ENCODE measurements at places on chromosomes 2 and 18. TPM values are rescaled to one million over a fixed set of nuclear protein-coding genes. Genes with fewer than 3 reads are reported as not detected.

UGT1A7 gene
- 0.05 TPM for polyA plus RNA-seq

OTOS gene
- not detected for polyA plus RNA-seq

CSRNP3 gene
- 0.20 TPM for polyA plus RNA-seq

SERPINB12 gene
- polyA plus RNA-seq, result not detected

UGT1A10 gene
- polyA plus RNA-seq, result 0.38 TPM

PID1 gene
- 67.2 TPM for polyA plus RNA-seq

KIF5C gene
- polyA plus RNA-seq, result 1.5 TPM

INHA gene
- 3.6 TPM for polyA plus RNA-seq

GRCh38 chr2:145753041-145753608 is 1233.2 kb upstream of the ZEB2 start:
- H3K27me3 ChIP-seq, result no peaks in the 10 kb centered on the region
- no peaks in the 10 kb centered on the region for H3K36me3 ChIP-seq
- H3K4me3 ChIP-seq, result no peak overlapping the region
- H3K4me1 ChIP-seq, result peaks cover 6% of the 10 kb centered on the region

DNA sequence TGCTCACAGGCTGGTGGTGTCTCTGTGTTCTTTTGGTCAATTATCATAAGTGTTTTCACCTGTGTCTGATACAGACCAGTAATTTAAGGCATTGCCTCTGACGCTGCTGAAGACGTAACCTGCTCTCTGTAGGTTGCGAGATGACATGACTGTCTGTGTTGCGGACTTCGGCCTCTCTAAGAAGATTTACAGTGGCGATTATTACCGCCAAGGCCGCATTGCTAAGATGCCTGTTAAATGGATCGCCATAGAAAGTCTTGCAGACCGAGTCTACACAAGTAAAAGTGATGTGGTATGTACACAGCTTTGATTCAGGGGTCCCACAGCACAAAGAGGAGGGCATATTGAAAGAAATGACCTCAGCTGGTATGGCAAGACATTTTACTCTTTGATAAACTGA is 33.8 kb upstream of the TMEM87B start:
- no peaks in the 10 kb centered on the region for H3K4me1 ChIP-seq
- no peak overlapping the region for H3K27ac ChIP-seq
- H3K36me3 ChIP-seq, result no peaks in the 10 kb centered on the region
- no peak overlapping the region for H3K4me3 ChIP-seq

- no peak overlapping the region for H3K27ac ChIP-seq
- no peaks in the 10 kb centered on the region for H3K36me3 ChIP-seq
- H3K4me3 ChIP-seq, result no peak overlapping the region
- H3K4me1 ChIP-seq, result no peaks in the 10 kb centered on the region
- DNase-seq, result no peak
These were observed 36.6 kb downstream of the CYP26B1 start for GRCh38 chr2:72111061-72111460.

- no peak overlapping the region for H3K4me3 ChIP-seq
- no peak overlapping the region for H3K27ac ChIP-seq
- no peak for DNase-seq
- no peaks in the 10 kb centered on the region for H3K27me3 ChIP-seq
- H3K4me1 ChIP-seq, result no peaks in the 10 kb centered on the region
These were observed 40.0 kb downstream of the FAM228A start for GRCh38 chr2:24214880-24215279.

- no peak overlapping the region for H3K4me3 ChIP-seq
- no peaks in the 10 kb centered on the region for H3K36me3 ChIP-seq
- H3K4me1 ChIP-seq, result no peaks in the 10 kb centered on the region
- no peak for DNase-seq
- H3K27me3 ChIP-seq, result no peaks in the 10 kb centered on the region
- H3K27ac ChIP-seq, result no peak overlapping the region
These were observed 221.6 kb downstream of the GPD2 start for GRCh38 chr2:156657809-156658208.

DNA sequence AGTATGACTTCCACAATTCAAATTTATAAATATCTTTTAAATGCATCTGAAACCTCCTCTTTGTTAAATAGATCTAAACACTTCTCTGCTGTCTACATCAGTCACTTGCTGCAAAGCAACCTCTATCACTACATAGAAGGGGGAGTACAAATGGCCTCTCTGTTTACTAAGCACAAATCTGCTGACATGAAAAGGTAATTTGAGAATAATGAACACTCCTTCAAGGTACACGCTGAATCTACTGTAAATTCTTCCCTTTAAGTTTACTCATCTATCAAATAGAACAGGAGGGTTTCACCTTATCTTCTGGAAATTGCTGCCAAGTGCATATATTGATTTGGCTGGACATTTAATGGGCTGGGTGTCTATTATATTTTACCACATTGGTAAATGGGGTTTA is 879.6 kb downstream of the SUCLG1 start:
- no peak overlapping the region for H3K27ac ChIP-seq
- H3K27me3 ChIP-seq, result no peaks in the 10 kb centered on the region
- H3K4me1 ChIP-seq, result no peaks in the 10 kb centered on the region
- H3K36me3 ChIP-seq, result no peaks in the 10 kb centered on the region
- H3K4me3 ChIP-seq, result no peak overlapping the region

- no peaks in the 10 kb centered on the region for H3K4me1 ChIP-seq
- DNase-seq, result no peak
- no peaks in the 10 kb centered on the region for H3K36me3 ChIP-seq
- H3K27ac ChIP-seq, result peak overlapping the region; percentile 84
- no peak overlapping the region for H3K4me3 ChIP-seq
- no peaks in the 10 kb centered on the region for H3K27me3 ChIP-seq
These were observed 22.3 kb downstream of the PXDN start for GRCh38 chr2:1721706-1722646.

- H3K27me3 ChIP-seq, result no peaks in the 10 kb centered on the region
- no peak overlapping the region for H3K27ac ChIP-seq
- H3K36me3 ChIP-seq, result no peaks in the 10 kb centered on the region
- no peak overlapping the region for H3K4me3 ChIP-seq
These were observed 13.7 kb downstream of the HS6ST1 start for GRCh38 chr2:128304715-128305554.

DNA sequence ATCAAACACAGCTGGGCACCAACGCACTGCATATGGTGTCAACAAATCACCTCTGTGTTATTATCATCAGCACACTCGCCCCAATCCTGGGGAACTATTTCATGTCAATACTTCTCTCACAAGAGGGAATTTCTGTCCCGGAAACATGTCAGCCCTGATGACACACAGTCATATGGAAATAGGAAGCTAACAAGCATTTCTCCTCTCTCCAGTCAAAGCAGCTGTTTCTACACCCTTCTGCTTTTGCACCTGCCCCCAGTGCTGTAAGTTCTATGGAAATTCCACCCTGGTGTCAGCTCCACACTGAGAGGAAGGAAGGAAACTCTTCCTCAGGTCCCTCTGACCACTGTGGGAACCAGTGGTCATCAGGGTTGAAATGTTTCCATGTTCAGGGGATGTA is 447.6 kb upstream of the ID2 start:
- no peak overlapping the region for H3K27ac ChIP-seq
- no peaks in the 10 kb centered on the region for H3K36me3 ChIP-seq
- peaks cover 3% of the 10 kb centered on the region for H3K4me1 ChIP-seq

DNA sequence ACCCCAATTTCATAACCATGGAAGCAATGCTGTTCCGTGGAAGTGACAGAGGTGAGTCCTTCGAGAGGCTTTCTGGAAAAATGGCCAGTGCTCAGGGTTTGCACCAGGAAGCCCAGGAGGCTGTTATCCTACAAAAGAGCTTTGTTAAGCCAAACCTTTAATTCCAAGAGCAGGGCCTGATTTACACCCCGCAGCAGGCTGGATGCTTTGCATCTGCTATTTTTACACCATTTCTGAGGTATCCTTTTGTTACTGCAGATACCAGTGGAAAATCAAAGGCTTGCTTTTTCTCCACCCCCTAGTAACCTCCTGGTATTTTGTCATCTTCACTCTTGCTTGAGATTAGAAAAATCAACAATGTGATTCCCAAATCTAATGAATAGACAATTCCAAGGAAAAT is 380.6 kb downstream of the SOX11 start:
- no peak overlapping the region for H3K4me3 ChIP-seq
- no peaks in the 10 kb centered on the region for H3K36me3 ChIP-seq
- H3K4me1 ChIP-seq, result no peaks in the 10 kb centered on the region
- H3K27ac ChIP-seq, result no peak overlapping the region
- no peaks in the 10 kb centered on the region for H3K27me3 ChIP-seq
- DNase-seq, result no peak

- no peak for DNase-seq
- no peaks in the 10 kb centered on the region for H3K36me3 ChIP-seq
- H3K27me3 ChIP-seq, result no peaks in the 10 kb centered on the region
- no peak overlapping the region for H3K27ac ChIP-seq
- no peak overlapping the region for H3K4me3 ChIP-seq
These were observed 76.6 kb upstream of the FZD7 start for GRCh38 chr2:201957091-201957490.

DNA sequence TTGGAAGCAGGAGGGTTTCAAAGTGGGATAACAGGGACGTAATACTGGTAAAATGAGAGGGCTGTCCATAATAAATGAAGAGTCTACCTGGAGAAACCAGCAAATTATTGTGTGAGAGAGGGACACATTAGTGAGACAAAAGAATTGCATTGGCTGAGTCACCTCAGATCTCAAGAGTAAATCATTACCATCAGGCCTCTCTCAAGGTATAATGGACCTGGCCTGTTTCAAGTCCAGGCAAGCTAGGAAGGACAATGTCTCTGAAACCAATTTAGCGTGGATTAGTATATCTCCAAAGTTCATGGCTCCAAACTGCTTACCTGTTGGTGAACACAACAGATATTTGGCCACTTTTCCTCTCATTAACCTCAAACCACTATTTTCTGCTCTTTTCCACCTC is 471.4 kb downstream of the CMPK2 start:
- no peaks in the 10 kb centered on the region for H3K27me3 ChIP-seq
- DNase-seq, result no peak
- no peak overlapping the region for H3K4me3 ChIP-seq
- no peaks in the 10 kb centered on the region for H3K4me1 ChIP-seq
- H3K36me3 ChIP-seq, result no peaks in the 10 kb centered on the region

DNA sequence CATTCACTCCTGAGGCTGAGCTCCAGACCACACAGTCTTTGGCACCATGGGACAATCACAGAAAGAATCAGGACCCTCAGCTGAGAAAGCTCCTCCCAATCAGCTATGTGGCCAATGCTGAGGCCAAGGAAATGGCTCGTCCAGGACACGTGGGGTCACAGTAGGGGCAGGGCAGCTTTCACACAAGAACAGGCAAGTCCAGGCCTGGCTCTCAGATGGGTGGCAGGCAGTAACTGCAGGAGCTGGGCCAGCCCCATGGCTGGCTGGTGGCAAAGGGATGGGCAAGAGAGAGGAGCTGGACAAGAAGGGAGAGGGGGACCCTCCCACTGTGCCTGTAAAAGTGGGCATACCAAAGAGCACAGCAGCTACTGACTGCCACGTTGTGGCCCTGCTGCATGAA is 12.2 kb upstream of the EDAR start:
- no peak for DNase-seq
- H3K27me3 ChIP-seq, result no peaks in the 10 kb centered on the region
- H3K4me1 ChIP-seq, result no peaks in the 10 kb centered on the region
- H3K27ac ChIP-seq, result no peak overlapping the region
- H3K36me3 ChIP-seq, result no peaks in the 10 kb centered on the region

DNA sequence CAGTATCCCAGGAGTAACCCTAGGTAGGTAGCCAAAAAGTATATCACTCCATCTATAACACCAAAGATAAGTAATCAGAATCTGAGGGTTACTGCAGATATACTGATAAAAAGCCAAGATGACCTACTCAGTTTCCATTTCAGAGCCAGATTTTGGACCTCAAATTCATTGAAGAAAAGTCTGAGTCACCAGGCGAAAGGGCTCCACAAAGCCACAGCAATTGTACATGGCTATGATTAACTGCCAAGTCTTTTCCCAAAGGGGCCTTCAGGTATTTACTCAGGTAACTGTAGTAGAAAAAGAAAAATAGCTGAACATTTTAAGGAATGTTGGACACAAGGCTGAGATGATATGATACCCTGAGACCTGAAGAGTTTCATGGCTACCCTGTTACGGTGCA is 75.6 kb upstream of the KCNH7 start:
- H3K36me3 ChIP-seq, result no peaks in the 10 kb centered on the region
- H3K4me1 ChIP-seq, result no peaks in the 10 kb centered on the region
- no peak for DNase-seq
- H3K27ac ChIP-seq, result no peak overlapping the region

DNA sequence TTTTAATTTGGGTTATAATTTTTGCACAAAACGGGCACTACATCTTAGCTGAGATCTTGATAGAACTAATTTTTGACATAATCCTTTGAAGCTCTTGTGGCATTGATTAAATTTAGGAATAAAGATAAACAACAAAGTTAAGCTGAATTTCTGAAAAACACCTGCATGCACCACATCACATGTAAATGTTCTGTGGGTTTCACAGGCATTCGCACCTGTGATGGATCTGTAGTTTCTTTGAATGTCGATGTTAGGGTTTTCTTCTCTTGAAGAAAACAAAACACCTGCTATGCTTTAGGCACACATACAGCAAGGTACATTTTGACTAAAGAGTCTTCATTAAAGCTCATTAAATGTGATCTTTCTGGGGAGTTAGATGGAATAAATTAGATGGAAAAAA is 60.3 kb downstream of the RPIA start:
- no peak for DNase-seq
- H3K27me3 ChIP-seq, result no peaks in the 10 kb centered on the region
- no peak overlapping the region for H3K4me3 ChIP-seq
- H3K27ac ChIP-seq, result no peak overlapping the region
- no peaks in the 10 kb centered on the region for H3K4me1 ChIP-seq

- no peaks in the 10 kb centered on the region for H3K4me1 ChIP-seq
- no peak for DNase-seq
- no peak overlapping the region for H3K4me3 ChIP-seq
- H3K27ac ChIP-seq, result no peak overlapping the region
These were observed 13.3 kb downstream of the TM4SF20 start for GRCh38 chr2:227365833-227366232.

- H3K4me3 ChIP-seq, result no peak overlapping the region
- no peaks in the 10 kb centered on the region for H3K27me3 ChIP-seq
These were observed 273.4 kb upstream of the SIX2 start for GRCh38 chr2:45282646-45283045.

- H3K27ac ChIP-seq, result no peak overlapping the region
- H3K36me3 ChIP-seq, result no peaks in the 10 kb centered on the region
- peaks cover 3% of the 10 kb centered on the region for H3K4me1 ChIP-seq
- peak overlapping the region; percentile 79 for H3K4me3 ChIP-seq
These were observed 1.1 kb downstream of the SLC4A1AP start for GRCh38 chr2:27664622-27665363.

DNA sequence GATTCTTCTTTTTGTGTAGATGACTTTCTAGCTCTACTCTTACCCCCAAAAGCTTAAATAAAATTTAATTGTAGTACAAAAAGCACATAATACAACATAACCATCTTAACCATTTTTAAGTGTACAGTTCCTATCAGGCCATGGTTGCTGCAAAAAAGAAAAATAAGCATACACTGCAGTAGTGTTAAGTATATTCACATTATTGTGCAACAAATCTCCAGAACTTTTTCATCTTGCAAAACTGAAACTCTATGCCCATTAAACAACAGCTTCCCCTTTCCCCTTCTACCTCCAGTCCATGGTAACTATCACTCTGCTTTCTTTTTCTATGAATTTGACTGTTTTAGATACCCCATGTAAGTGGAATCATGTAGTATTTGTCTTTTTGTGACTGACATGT is 18.1 kb downstream of the PPM1B start:
- no peak overlapping the region for H3K4me3 ChIP-seq
- H3K36me3 ChIP-seq, result no peaks in the 10 kb centered on the region
- no peak for DNase-seq
- H3K27ac ChIP-seq, result no peak overlapping the region
